Right cardiac atrium (tissue), 5 donors: ENCODE measurements at places on chromosomes 13 and 19.

GRCh38 chr13:26526702-26527216 is 30.7 kb upstream of the WASF3 start:
- DNase-seq = no peak

- DNase-seq = no peak
Observed at GRCh38 chr13:51717786-51718398, 86.1 kb downstream of the DHRS12 start.

DNA sequence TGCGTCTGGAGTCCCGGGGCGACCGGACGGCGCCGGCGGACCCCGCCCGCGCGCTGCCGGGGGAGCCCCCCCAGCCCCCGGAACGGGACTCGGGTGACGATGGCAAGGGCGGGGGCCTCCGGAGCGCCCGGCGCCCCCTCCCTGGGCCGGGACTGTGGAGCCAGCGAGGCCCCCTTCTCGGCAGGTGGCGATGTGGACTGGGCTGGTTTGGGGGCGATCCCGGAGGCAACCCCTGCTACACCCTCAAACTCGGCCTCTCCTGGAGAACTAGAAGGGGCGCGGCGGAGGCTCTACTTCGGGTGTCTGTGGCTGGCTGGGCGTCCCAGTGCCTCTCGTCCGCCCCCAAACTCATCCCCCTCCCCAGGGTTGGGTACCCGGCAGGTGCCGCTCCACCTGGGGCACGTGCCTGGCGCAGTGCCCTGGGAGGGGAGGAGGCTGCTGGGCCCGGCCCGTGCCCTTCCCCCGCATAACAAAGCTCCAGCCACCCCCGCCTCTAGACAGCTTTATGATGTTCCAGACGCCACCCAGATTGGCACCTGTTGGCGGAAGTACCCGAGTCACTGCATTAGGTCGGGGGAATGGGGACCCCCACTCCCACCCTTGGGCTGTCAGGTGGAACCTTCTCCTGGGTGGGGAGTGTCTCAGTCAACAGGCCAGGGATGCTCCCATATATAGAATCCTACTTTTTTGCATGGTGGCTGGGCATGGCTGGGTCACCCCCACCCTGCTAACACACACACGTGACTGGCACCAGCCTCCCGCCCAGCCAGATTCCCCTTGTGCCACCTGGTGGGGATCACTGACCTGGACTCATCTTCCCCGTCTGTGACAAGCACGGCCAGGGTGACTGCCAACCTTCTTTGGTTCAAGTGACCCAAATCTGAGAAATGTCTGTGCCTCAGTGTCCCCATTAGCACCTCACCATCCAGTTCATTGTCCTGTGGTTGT is 722 bp downstream of the PKN1 start:
- DNase-seq = peak; percentile 62

DNA sequence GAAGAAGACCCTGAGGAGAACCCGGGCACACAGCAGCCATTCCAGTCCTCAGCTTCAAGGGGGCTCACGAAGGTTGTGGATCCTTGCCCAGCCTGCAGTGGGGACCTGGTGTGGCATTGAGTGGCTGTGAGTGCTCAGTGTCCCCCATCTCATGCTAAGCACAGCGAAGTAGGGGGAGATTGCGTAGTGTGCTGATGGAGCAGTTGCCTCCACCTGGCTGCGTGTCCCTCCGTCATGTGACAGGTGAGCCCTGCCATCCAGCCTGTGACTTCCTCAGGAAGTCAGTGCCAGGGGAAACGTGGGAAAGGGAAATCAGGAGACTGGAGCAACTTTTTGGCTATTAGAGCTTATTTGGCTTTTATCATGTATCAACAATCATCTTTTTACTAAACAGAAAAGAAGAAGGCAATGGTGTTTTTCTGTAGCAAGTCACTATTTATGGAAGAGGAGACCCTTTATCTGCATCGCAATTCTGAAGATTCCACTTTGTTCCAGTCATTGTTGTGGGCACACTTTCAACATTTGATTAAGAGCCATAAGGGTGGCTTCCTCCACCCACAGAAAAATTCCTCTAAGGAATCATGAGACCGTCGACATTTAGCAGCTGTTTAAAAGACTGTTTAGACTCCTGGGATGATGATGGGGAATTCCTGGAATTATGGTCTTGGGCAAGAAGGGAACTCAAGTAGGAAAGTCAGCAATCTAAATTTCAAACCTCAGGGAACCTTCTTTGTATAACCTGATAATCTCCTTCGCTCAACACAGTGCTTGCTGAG is 126.8 kb upstream of the SPATA13 start:
- DNase-seq = no peak

GRCh38 chr13:42011601-42012350 is 36.7 kb upstream of the DGKH start:
- peak; percentile 47 for DNase-seq

DNA sequence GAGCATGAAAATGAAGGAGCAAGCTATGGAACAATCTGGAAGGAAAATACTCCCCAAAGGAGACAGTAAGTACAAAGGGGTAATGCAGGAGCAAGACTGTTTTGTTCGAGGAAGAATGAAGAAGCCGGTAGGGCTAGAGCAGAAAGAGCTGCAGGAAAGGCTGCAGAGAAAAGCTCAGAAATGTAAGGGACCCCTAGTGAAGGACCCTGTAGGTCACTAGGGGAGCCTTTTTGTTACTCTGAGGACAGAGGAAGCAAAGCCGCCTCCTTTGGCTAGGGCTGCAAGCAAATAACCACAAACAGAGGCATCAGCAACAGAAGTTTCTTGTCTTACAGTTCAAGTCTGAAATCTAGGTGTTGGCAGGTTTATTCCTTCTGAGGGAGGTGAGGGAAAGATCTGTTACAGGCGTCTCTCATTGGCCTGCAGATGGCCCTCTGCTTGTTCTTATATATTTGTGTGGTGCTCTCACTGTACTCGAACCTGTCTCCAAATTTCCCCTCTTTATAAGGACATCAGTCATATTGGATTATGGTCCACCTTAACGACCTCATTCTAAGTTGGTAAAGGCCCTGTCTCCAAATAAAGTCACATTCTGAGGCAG is 362.3 kb downstream of the COG6 start:
- DNase-seq = no peak

GRCh38 chr19:30237140-30237539 is 135.0 kb upstream of the ZNF536 start:
- DNase-seq = no peak

GRCh38 chr19:48290401-48290770 is 20.5 kb downstream of the ZNF114 start:
- DNase-seq = peak; percentile 48

DNA sequence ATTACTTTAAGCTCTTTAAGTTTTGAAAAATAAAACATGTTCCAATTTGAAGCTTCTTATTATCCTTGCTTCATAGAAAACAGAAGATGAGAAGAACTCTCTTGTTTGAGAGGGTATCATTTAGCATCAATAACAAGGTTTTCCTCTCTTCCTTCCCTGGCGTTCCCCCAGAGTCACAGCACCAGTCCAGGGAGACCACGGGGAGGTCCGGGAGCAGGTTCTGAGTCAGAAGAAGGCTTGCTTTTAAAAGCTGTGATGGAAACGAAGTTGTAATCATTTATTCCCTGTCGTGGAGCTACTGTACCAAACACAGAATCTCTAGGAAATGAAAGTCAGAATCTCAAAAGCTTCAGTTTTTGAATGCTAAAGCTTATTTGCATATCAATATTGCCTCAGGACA is 174.0 kb upstream of the LSM14A start:
- no peak for DNase-seq

GRCh38 chr13:40629678-40630384 is 36.6 kb downstream of the FOXO1 start:
- DNase-seq = no peak

DNA sequence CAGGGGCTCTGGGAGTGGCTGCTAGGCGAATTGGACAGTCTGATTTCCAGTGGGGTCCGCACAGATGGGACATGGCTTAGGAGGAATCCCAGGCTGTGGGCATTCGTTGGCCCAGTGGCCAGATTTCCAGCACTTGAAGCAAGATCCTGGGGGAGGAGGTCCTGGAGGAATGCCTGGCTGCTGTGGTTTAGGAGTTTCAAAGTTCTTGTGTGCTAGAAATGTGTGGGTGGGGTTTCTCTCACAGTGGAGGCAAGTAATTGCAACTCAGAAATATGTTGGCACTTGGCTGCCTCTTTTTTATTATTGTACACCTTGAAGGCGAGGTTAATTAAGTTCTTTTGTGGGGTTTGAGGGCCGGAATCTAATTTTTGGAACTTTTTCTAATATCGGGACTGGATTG is 17.1 kb downstream of the IGFL3 start:
- DNase-seq = no peak

GRCh38 chr19:17605761-17606589 is 50.5 kb downstream of the COLGALT1 start:
- DNase-seq = peak; percentile 90

DNA sequence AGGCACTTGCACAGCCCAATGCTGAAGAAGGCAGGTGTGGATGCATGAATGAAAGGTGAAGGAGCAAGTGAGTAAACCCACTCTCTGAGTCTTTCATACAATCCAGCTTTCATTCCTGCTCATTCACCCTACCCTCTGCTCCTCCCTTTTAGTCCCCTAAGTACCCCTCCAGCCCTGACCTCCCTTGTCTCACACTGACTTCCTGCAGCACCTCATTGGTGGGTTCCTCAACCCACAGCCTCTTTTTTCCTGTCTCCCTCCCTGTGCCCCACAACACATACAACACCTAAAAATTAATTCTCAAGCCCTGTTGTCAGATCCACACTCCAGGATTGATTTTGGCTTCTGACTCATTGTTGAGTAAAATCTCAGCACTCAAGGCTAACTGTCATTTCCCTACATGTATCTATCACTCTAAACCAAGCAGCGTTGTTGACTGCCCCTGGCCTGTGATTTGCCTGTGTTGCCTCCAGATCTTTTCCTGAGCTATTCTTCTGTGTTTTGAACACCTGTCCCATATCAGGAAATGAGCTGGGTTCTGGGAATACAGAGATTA is 177.3 kb upstream of the SERP2 start:
- no peak for DNase-seq

DNA sequence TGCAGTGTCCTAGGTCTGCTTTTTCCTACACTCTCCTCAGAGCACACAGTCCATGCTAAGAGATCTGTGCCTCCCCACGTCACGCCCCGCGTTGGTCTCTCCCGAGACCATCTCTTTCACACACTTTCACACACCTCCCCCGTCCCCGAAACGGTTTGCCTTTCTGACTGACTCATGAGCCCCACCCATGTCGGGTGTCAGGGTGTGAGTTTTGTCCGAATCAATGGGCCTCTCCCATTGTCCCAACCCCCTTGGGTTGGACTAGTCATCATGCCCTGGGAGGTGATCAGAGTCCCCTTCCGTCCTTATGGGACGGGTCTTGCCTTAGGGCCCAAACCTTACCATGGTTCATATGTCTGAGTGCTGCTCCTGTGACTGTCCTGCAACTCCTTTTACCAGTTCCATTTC is 214.0 kb upstream of the HTR2A start:
- DNase-seq = no peak

DNA sequence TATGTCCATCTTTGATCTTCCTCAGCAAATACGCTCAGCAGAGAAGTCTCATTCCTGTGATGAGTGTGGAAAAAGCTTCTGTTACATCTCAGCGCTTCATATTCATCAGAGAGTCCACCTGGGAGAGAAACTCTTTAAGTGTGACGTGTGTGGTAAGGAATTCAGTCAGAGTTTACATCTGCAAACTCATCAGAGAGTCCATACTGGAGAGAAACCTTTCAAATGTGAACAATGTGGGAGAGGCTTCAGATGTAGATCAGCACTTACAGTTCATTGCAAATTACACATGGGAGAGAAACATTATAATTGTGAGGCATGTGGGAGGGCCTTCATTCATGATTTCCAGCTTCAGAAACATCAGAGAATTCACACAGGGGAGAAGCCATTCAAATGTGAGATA is 5.7 kb upstream of the ZNF284 start:
- DNase-seq = no peak

GRCh38 chr13:112140366-112140765 is 73.4 kb downstream of the SOX1 start:
- DNase-seq = no peak

DNA sequence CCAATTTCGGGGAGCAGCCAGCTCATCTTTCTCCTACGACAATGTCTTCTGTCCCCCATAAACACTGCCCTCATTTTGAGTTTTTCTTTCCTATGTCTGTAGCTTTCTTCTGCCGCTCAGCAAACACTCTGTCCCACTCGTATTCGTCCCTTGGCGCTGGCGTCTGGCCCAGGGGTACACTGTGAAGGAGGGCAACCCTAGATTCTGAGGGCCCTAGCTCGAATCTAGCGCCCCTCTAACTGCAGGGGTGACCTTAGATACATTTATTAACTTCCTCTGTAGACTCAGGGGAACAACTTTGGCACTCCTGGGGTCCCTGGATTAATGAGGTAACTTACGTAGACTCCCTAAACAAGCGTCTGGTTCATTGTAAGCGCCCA is 677 bp upstream of the LRCH1 start:
- peak; percentile 64 for DNase-seq

DNA sequence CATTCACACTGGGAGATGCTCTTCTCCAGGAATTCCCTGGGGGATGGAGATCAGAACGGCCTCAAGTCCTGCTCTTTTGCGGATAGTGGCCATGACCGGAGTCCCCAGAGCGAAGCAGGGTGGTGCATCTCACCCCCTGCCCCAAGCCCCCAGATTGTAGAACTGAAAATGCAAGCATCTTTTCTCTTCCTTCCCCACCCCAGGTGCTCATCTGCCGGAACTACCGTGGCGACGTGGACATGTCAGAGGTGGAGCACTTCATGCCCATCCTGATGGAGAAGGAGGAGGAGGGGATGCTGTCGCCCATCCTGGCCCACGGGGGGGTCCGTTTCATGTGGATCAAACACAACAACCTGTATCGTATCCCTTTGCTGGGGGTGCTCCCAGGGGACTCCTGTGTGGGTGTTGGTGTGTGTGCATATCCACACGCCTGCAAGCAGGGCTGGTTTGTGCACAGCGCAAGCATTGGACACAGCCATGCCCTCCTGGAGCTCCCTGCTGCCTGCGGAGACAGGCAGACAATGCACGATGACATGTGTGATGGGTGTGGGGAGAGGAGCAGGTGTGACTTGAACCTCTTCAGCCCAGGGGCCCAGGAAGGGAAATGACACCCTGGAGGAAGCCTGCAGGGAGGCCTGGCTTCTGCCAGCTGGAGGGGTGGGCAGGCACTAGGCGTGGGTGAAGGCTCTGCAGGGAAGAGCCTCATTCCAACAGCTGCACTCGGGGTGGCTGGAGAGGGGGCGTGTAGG is 5.7 kb downstream of the AP1M1 start:
- no peak for DNase-seq

- DNase-seq = no peak
Observed at GRCh38 chr19:31304831-31305312, 44.4 kb downstream of the TSHZ3 start.
